Activated CD4-positive, alpha-beta T cell treated with anti-CD3 and anti-CD28 coated beads, Interleukin-2, Interleukin-6, amounts not matched to agents 100 ng/mL and 50 ng/mL, durations not matched to agents 16 hours and 8 hours (primary cell): ENCODE measurements at places on chromosomes 13 and 19.

- DNase-seq, result no peak
Observed at GRCh38 chr19:38266981-38267597, 2.7 kb downstream of the SPINT2 start.

DNA sequence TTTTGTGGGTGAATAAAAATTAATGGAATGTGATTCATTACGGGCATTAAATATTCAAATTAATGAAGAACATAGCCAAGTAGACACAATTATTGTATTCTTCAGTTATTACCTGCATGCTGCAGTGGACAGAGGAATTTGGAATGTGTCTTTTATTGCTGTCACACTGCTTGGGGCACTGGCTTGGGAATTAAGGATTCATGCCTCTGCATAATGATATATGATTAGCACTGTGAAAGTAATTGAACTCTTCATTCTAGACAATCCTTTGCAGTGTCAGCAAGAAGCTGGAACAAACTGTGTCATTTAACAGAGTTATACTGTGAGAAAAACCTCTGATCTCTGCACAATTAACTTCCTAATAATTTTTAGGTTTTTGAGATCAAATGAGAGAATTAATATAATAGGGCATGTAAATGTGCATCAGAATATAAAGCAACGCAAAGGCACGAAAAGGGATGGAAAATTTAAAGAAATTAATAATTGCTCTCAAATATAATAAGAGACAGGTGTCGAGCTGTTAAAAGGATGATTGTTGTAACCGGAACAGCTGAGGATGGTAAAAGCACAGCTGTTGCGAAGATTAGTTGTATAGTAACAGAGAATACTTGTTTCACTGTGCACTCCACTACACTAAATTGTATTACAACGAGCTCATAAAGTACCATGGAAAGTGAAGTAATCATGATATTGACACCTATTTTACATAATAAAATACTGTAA lies 235.1 kb upstream of the MIR17HG start:
- no peak for DNase-seq

DNA sequence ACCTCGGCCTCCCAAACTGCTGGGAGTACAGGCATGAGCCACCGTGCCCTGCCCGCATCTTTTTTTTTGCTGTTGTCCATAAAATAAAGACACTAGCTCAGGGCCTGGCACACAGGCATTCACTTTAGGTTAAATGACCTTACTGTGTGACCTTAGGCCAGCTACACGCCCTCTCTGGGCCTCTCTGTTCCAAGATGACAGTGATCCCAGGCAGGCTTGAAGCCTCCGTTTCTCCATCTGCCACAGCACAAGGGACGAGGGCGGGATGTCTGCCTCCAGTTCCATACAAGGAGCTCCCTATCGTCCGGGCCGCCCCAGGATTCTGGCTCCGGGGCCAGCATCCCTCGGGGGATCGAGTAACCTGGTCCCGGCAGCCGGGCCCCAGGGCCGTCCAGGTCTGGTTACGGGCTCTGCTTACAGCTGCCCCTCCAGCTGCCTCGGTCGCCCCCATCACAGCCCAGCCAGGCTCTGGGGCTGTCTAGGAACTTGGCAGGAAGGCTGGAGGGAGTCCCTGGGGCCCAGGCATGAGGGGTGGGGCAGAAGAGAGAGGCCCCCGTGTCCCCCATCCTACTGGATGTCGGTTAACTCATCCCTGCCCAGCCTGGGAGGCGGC lies 11.9 kb upstream of the SEMA6B start:
- DNase-seq, result no peak

GRCh38 chr19:2636897-2637683 lies 65.4 kb downstream of the GNG7 start:
- peak; percentile 75 for DNase-seq

GRCh38 chr13:112831801-112832200 lies 137.2 kb upstream of the MCF2L start:
- DNase-seq, result no peak
